ENCODE measurements at places on chromosomes 6 and 20.

GRCh38 chr20:2538931-2539720 lies 2.8 kb downstream of the TMC2 start:
- no peak for DNase-seq

- no peak for DNase-seq
Measured at GRCh38 chr6:150145427-150145826, 2.6 kb downstream of the PPP1R14C start.

DNA sequence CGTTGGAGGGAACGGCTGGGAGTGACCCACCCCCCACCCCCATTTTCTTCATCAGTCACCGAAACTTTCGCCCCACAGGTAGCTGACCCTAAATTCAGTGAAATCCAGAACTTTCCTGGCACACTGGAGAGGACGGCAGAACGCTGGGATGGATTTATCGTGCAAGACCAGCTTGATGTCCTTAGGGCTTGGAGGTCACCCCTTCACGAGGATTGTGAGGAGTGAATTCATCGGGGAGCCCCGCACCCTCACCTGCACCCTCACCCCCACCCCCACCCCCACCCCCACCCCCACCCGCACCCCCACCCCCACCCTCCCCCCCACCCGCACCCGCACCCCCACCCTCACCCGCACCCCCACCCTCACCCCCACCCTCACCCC lies 13.3 kb upstream of the TCFL5 start:
- no peak for DNase-seq

DNA sequence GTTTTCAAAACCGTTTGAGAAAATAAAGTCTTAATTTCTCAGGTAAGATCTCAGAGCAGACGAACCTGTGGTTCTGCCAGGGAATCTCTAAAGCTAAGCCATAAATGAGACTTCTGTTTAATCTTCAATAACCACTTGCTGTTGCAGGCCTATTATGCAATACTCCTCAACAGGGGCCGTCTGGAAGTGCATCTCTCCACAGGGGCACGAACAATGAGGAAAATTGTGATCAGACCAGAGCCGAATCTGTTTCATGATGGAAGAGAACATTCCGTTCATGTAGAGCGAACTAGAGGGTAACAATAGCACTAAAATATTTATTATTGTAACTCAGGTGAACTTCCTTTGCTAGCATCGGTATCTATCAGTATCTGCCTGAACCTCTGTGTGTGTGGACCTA lies 223.7 kb downstream of the ARHGAP18 start:
- no peak for DNase-seq

DNA sequence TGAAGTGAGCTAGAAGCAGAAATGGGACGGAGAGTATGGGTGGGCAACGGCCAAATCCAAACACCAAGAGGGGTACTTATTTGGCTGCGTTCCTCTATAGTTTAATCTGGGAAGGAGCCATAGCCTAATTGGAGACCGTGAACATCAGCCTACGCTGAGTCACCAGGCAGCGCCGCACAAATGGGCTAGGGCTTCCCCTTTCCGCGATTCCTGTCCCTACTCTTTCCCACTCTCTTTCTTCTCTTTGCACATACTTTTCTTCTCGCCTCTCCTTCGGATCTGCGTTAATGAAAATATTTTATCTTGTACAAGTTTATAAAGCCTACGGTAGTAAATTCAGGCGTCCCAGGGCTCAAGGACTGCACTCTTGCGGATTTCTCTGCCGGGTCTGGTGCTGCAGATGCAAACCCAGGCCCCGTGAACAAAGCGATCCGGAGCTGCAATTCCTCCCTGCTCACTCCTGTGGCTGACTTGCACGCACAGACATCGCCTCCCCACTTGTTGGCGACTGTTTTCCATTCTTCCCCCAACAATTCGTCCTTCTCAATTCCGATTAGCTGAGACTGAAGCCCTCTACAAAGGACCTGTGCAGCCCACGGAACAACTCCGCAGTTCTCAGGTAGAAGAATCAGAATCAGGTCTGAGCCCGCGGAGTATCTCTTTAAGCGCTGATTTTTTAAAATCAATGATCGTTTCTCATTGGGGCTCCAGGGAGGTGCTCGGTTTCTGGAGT lies 4.2 kb upstream of the TBX18 start:
- DNase-seq, result no peak

DNA sequence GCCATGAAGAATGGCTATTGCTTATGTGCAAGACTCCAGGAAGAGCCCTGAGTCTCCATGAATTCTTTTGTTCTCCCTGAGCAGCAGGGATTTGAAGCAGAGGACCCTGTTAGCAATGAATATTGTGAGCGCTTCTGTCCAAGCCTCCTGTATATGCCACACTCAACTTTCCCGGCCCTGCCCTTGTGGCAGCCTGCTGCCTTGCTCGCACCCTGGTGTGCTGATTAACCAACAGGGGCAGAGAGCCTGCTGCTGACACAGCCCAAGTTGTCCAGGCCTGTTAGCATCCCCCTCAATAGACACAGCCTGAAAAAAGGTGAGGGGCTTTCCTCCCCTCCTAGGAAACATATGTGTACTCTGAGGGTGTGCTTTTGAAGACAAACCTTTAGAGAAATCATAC lies 131.4 kb downstream of the BMP2 start:
- DNase-seq, result no peak

GRCh38 chr6:37433657-37434271 lies 743 bp downstream of the CMTR1 start:
- DNase-seq, result peak; percentile 39

- DNase-seq, result no peak
Measured at GRCh38 chr6:138849791-138850190, 53.9 kb downstream of the ECT2L start.

GRCh38 chr6:147699637-147700036 lies 191.1 kb downstream of the SAMD5 start:
- no peak for DNase-seq

GRCh38 chr20:38747495-38748096 lies 664 bp upstream of the ACTR5 start:
- DNase-seq, result no peak

DNA sequence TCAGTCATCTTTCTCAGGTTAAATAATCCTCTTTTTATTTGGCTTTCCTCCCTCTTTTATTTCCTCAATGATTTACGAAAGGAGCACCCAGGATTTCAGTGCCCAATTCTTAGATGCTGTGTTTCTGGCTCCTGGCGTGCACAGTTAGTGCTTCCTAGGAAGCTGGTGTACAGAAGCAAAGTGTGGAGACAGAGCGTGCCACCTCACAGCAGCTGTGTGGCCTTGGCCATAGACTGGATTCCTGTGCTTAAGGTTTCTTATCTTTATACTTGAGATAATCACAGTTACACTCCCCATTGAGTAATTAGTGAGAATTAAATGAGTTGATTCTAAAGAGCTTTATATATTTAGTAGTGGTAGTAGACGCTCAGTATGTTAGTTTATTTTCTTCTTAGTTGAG lies 39.7 kb upstream of the GJA1 start:
- no peak for DNase-seq

All from amygdala (tissue), 56 donors.